ENCODE measurements at places on chromosomes 2 and 18.

GRCh38 chr2:120580709-120581108 lies 155.0 kb upstream of the GLI2 start:
- DNase-seq: no peak

- no peak for DNase-seq
Observed at GRCh38 chr18:36728345-36728744, 100.5 kb downstream of the TPGS2 start.

- DNase-seq: no peak
Observed at GRCh38 chr18:36811430-36811829, 17.4 kb downstream of the TPGS2 start.

DNA sequence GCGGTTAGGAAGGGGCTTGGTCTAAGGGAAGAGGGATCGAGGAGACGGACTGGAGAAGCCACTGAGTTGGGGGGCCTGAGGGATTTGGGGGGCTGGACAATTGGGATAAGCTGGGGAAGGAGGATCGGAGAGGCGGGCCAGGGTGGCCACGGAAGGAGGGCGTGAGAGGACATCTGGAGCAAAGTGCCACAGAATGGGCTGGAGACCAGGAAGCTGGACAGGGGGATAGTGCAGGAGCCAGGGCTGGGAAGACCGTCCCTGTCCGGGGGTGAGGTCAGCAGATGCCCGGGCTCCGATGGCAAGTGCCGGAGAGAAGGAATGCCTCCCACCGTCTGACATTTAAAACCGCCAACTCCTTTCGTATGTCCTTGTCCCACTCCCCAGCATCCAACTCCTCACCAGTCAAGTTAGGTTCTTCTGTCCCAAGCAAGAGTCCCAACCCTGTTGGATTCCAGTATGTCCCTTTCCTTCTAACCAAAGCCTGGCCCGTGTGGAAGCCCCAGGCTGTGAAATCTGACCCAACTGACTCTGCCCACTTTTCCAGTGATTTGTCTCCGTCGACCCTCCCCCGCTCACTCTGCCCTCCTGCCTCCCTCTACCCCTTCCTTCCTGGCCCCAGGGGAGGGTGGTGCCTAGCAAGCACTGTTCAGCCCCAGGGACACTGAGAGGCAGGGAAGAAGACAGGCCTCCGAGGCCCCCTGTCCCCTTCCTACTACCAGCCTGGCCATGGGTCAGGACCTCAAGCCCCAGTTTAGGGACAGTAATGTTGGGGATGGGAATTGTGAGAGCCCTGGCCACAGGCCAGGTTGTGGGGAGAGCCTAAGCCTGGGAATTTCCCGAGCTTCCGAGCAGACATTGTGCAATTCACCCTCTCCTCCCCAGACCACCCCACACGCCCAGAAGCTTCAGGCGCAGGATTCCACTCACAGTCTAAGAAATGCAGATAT lies 31.5 kb upstream of the TMBIM1 start:
- DNase-seq: no peak

DNA sequence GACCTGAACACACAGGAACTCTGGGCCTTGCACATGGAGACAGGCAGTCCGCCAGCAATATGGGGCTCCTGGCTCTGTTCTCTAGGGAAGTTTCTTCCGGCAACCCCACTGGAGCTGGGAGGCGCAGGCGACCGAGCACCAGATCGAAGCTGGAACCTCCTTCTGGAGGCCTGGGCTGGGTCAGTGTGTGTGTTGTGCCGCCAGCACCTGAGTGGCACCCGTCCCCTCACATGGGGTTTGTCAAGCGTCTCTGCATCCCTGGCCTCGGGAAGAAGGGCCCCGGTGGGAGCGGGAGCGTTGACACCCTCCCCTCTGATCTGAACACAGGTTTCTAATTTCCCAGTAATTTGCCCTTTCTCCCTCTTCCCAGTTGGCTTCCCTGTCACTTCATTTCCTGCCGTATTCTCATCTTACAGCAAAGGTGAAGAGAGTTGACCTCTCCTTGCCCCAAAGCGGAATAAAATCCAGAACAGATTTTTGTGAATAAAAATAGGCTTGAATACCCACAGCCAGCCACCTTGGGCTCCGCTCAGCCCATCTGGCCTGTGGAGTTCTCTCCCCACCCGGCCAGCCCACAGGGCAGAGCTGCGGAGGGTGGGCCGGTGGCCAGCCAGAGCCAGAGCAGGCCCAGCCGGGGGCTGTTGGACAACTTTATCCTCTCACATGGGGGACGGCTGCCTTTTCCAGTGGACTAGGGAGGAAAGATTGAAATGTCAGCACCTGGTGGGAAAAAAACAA lies 85.9 kb downstream of the APOB start:
- DNase-seq: no peak

DNA sequence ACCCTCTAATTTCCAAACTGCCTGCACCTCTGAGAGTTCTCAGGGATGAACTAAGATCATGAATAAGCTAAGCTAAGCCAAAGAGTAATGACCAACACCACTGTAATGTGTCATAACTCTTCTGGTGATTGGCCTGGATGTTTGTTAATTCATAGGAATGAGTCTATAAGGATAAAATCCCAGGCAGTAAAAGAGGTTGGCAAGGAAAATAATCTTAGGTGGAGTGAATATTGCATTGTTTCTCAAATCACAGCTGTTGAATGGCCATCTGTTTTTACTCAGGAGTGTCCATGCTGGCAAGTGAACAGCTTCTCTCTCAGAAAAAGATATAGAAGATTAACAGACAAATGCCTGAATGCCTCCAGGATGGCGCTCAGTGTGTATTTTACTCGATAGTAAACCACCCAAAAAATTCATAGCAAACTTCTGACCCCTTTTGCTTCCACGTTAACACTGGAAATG lies 60.8 kb upstream of the GLS start:
- no peak for DNase-seq

DNA sequence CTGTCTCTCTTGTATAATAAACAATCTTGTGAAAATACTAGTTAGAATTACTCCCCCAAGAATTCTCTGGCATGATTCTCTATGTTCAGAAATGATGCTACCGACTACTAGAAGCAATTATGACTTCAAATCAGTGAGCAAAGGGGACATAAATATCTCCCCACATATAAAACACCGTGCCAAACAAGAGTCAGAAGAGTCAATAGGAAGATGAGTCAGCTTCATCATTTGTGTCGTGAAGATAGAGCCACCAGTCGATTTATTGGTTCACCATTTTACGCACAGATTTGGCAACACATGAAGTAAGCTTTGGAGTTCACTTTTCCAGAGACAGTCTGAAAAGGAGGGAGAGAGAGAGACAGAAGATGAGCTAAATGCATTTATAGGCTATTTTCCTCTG lies 650.9 kb downstream of the CCDC85A start:
- DNase-seq: no peak

DNA sequence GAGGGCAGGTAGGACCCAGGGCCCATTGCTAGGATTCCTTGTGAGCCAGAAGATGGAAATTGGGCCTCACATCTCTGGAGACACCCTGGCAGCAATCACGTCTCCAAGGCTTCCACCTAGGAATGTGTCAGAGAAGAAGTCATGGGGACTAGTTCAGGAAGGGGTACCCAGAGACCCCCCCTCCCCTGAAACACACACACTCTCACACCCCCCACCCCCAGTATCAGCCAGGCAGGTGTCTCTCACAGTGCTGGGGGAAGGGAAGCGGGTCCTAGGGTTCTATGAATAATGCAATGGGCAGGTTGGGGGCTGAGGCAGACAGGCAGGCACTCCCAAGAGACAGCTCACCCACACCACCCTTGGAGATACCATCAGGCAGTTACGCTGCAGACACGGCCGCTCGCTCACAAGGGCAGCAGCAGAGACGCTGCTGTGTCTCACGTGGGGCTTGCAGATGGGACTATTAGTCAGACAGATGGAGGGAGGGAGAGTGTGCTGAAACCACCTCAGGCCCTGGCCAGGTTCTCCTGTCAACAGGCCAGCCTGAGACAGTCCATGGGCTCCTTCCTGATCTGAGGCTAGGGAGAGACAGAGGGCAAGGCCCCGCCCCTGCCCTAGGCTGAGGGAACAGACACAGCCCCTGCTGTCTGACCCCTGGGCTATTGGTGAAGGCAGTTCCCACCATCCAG lies 134.6 kb downstream of the CYP26B1 start:
- DNase-seq: no peak

GRCh38 chr2:174791746-174792280 lies 27.5 kb upstream of the CHRNA1 start:
- no peak for DNase-seq

- no peak for DNase-seq
Observed at GRCh38 chr2:110101280-110101844, 14.3 kb downstream of the MALL start.

DNA sequence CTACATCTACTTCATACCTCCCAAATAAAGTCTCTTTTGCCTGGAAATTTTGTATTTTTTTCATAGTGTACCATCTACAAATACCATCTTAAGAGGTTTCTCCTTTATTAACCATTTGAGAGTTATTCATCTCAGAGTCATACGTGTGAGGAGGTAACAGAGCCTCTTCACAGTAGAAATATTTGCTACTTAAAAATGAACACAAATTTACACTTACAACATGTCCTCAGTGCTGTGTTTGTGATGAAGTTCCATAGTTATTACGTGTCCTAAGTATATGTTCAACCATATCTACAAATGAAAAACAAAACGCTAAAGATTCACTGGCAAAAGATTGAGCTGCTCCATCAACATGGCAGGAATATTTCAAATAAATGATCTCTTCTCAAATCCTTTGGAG lies 48.5 kb upstream of the HNRNPA3 start:
- DNase-seq: no peak

GRCh38 chr18:12744103-12744502 lies 41.3 kb downstream of the PSMG2 start:
- DNase-seq: no peak

- no peak for DNase-seq
Observed at GRCh38 chr2:9658972-9659371, 28.2 kb upstream of the YWHAQ start.

DNA sequence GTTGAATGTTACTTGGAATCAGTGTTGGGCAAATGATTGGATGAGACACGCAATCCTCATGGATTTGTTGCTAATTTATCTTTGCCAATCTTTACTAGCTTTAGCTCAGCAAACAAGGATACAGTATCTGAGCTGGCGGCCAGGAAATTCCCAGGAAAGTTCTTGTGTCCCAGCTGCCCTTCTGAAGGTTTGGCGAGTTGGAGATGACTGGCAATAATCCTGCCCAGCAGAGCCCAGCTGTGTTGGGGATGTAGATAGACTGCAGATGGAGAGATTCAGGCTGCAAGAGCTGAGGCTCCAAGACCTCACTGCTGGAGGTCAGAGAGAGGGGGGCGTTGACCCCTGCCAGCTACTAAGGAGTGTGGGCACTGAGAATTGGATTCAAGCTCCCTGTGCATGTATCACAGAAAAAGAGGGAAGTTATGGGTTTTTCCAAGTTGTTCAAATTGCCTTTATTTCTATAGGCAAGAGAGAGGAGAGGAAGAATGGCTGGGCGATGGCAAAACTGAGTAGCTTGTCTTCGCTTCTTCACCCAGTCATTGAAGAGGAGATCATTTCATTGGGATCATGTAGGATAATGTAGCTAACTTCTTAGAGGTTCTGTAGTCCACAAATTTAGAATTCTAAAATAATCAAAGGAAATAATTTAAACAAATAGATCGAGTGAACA lies 506.8 kb upstream of the LRATD1 start:
- no peak for DNase-seq

DNA sequence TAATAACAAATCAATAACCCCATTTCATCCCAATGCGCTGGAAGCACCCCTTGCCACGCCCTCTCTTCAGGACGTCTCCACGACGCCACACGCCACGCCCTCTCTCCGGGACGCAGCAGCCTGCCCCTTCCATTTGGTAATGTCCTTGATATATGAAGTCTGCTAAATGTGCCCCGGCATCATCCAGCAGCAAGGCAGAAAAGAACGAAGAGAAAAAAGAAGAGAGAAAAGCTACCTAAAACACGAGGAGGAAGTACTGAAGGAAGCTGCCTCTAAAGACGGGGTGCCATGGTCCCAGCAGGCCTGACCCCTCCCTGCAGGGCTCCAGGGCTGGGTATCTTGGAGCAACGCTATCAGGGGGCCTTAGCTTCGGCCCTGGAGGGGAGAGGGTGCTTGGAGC lies 41.8 kb downstream of the CNGA3 start:
- DNase-seq: no peak

- no peak for DNase-seq
Observed at GRCh38 chr18:50866765-50867164, 12.2 kb upstream of the ME2 start.

- no peak for DNase-seq
Observed at GRCh38 chr2:102185347-102185746, 1.5 kb upstream of the IL1RL2 start.

- DNase-seq: no peak
Observed at GRCh38 chr2:49291619-49292018, 137.3 kb upstream of the FSHR start.

DNA sequence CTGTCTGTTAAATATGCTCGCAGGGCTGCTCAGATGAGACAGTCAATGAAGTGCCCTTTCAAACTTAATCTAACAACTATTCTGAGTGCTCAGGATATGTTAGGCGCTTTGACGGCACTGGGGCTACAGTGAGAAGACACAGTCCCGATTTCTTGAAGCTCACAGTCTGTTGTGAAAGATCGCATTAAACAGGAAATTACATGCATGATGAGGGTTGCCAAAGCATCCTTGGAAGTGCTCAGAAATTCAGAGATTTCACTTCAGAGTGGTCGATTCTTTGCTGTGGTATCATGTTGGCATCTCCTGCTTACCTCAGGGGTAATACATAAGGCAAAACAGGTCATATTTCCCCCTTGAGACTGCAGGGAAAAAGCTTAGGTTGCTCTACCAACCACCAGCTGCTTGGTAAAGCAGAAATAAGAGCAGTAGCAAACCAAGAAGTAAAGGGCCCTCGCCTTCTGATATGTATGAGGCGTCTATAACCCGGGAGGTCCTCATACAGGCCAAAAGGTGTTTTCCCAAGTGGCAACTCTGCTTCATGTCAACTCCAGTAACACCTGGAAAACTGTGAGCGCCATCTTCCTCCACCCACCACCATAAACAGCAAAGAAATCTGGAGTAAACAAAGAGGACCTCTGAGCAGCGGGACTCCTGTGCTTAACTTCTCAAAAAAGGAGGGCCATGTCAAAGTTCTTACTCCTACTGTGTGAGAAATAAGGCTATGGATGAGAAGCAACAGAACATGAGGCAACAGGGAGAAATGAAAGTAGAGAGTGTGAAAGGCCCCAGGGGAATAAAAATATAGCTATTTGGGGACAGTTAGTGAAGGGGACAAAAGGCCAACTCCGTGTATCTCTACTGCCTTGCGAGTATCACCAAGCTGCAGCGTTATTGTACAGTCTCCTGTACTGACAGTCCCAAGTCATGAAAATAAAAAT lies 79.3 kb downstream of the CLHC1 start:
- no peak for DNase-seq

DNA sequence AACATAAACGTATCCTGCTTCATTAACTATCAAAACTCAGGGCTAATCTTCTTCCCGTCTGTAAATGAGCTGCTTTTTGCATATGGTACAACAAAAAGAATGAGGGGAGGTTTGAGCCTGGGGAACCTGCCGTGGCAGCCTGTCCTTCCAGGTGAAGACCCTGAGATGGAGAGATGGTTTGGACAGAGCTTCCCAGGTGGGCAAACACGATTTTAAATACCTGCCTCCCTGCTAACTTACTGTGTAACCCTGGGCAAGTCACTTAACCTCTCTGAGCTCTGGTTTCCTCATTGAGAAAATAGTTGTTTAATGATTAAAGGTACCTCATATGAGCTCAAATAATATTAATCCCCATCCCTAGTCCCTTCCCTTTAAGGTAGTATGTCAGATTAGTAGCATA lies 9.0 kb downstream of the EMX1 start:
- DNase-seq: no peak

- DNase-seq: no peak
Observed at GRCh38 chr2:18378020-18378653, 182.3 kb downstream of the RDH14 start.

All from stimulated activated CD4-positive, alpha-beta T cell treated with anti-CD3 and anti-CD28 coated beads, Interleukin-4, amount 100 ng/mL, for 4 hours (primary cell).